ENCODE measurements at places on chromosomes 3 and 15. TPM values are rescaled to one million over a fixed set of nuclear protein-coding genes. Genes with fewer than 3 reads are reported as not detected.
A peak's percentile ranks its signal among the peaks of the same experiment; 100 is the strongest.

RHCG gene
- not detected for total RNA-seq

SLC22A14 gene
- total RNA-seq = 0.36 TPM

CNTN6 gene
- not detected for total RNA-seq

THSD4 gene
- 0.92 TPM for total RNA-seq

- peak; percentile 22 for DNase-seq
Observed at GRCh38 chr15:29569533-29570092, 252.7 kb downstream of the TJP1 start.

DNA sequence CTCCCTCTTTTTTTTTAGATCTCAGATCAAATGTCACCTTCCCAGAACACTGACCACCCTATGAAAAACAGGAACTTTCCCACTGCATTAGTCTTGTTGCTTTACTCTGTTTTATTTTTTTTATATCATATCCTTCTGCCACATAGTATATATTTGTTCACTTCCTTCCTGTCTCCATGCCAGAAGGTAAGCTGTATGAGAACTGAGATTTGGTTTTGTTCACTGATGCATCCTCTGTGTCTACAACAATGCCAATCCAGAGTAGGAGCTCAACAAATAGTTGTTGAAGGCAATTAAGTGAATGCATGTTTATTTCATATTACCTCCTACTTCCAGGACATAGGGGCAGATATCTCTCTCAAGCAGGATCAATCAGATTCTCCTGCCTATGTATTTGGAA lies 114.4 kb downstream of the TPRG1 start:
- no peak for DNase-seq

DNA sequence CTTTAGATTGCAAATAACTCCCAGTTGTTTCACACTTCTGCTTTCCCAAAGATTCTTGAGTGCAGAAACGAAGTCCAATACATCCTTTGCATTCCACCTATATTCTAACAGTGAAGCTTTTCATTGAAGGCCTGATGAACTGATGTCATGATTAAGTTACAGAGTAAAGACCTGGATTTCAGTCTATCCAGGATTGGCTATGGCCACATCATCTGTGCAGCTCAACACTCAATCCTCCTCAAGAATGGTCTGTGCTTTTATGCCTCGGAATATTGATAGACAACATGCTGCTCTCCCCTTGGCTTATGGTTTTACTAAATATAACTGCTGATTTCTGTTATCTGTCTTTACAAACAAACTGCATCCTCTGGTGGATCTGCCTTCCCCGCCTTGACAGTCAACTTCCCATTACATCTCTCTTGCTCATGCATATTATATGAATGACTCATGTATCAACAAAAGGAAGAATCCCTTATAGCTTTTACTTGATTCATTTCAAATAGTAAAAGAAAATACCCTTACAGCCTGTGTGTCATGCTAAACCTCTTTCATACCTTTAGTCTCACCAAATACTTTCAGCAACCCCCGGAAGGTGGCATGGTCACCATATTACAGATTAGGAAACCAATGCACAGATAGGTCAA lies 59.5 kb downstream of the SCN11A start:
- no peak for DNase-seq

GRCh38 chr3:169629895-169630294 lies 33.6 kb downstream of the MECOM start:
- DNase-seq = no peak

GRCh38 chr3:97838393-97838792 lies 16.6 kb downstream of the CRYBG3 start:
- no peak for DNase-seq

- no peak for DNase-seq
Observed at GRCh38 chr3:64141476-64141875, 83.8 kb downstream of the PRICKLE2 start.

DNA sequence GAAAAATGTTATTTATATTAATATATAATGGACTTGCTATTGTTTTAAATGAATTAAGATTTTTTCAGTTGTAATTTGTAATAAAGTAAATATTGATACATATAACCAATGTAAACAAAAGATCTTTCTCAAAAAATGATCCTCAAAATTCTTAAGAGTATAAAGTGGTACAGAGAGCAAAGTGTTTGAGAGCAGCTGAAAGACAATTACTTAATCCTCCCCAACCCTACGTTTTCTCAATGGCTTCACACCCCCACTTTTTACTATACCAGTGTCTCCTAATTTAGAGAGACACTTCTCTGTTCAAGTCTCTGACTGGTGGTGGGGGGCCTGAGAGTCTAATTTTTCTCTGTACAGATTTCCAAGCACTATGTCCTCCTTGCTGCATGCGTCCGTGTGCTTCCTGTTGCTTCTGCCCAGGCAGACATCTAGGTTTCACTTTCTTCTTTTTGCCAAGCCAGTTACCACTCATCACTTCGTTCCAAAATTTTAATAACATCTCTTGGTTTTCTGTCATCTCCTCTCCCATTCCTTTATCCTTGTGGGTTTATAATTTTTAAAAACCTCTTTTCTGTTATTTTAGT lies 276.3 kb upstream of the DNAJC19 start:
- no peak for DNase-seq

DNA sequence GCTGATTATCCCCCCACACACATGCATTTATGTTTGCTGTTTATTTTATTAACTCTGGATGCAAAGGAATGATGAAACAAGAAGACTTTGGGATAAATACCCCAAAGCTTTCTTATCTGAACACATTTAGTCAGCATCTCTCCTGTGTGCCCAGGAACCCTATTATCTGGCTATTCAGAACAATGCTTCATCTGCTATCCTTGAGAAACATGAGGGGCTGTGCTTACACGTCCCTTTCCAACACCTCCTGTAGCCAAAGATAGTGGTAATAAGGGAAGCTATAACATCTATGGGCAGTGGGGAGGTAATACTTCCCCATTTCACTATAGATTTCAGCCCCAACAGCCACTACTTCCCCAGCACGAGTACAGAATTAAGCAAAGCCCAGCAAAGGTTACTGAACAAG lies 94.7 kb downstream of the SSR3 start:
- DNase-seq = no peak

- DNase-seq = no peak
Observed at GRCh38 chr3:76345878-76346277, 560.5 kb upstream of the ZNF717 start.

GRCh38 chr3:10232137-10232536 lies 16.1 kb upstream of the TATDN2 start:
- no peak for DNase-seq

Measured in endothelial cell (in vitro differentiated cells).